Mesothelial cell of epicardium (in vitro differentiated cells): ENCODE measurements at places on chromosomes 2 and 18. TPM values are rescaled to one million over a fixed set of nuclear protein-coding genes. Genes with fewer than 3 reads are reported as not detected.

The M1AP gene
- 7.4 to 7.9 TPM (median 7.7 TPM) in 3 replicates for total RNA-seq

The ALLC gene
- not detected in 3 replicates for total RNA-seq

The ADAM23 gene
- total RNA-seq: 6.9 to 8.6 TPM (median 8.5 TPM) in 3 replicates

The ADD2 gene
- 1.3 to 2.0 TPM (median 1.3 TPM) in 3 replicates for total RNA-seq

The CDH2 gene
- 44.9 to 46.6 TPM (median 45.0 TPM) in 3 replicates for total RNA-seq

The VPS54 gene
- 35.4 to 35.6 TPM (median 35.4 TPM) in 3 replicates for total RNA-seq

The BOK gene
- total RNA-seq: 33.0 to 37.2 TPM (median 36.0 TPM) in 3 replicates

The MC5R gene
- total RNA-seq: not detected in 3 replicates

The ZNF396 gene
- 1.2 to 1.8 TPM (median 1.6 TPM) in 3 replicates for total RNA-seq

The LYG2 gene
- not detected in 3 replicates for total RNA-seq

The CPLX4 gene
- total RNA-seq: not detected in 3 replicates

The HK2 gene
- total RNA-seq: 16.6 to 17.7 TPM (median 16.9 TPM) in 3 replicates

The STON1 gene
- 35.0 to 36.5 TPM (median 35.8 TPM) in 3 replicates for total RNA-seq

- H3K27ac ChIP-seq: peak overlapping the region; percentile 36
- peaks cover 3% of the 10 kb centered on the region for H3K36me3 ChIP-seq
- no peak for DNase-seq
- no peaks in the 10 kb centered on the region for H3K27me3 ChIP-seq
- peaks cover 11% of the 10 kb centered on the region for H3K4me1 ChIP-seq
- no peak overlapping the region for H3K4me3 ChIP-seq
These were observed 11.2 kb downstream of the MREG start for GRCh38 chr2:216002101-216002678.

DNA sequence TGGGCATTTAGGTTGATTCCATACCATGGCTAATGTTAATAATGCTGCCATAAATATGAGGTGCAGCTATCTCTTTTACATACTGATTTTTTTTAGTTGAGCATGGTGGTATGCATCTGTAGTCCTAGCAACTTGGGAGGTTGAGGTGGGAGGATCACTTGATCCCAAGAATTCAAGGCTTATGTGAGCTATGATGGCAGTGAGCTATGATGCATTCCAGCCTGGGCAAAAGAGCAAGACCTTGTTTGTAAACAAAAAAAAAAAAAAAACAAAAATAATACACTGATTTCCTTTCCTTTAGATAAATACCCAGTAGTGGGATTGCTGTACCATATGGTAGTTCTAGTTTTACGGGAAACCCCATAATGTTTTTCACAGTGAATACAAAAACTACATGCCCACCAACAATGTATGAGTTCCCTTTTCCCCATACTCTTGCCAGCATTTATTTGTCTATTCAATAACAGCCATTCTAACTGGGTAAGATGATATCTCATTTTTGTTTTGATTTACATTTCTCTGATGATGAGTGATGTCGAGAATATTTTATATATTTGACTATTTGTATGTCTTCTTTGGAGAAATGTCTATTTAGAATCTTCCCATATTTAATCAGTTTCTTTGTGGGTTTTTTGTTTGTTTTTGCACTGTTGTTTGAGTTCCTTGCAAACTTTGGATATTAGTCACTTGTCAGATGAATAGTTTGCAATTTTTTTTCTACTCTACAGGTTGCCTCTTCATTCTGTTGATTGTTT lies 281.0 kb upstream of the KYNU start:
- no peak for DNase-seq
- H3K4me3 ChIP-seq: no peak overlapping the region
- H3K36me3 ChIP-seq: no peaks in the 10 kb centered on the region
- no peaks in the 10 kb centered on the region for H3K27me3 ChIP-seq
- no peaks in the 10 kb centered on the region for H3K4me1 ChIP-seq

DNA sequence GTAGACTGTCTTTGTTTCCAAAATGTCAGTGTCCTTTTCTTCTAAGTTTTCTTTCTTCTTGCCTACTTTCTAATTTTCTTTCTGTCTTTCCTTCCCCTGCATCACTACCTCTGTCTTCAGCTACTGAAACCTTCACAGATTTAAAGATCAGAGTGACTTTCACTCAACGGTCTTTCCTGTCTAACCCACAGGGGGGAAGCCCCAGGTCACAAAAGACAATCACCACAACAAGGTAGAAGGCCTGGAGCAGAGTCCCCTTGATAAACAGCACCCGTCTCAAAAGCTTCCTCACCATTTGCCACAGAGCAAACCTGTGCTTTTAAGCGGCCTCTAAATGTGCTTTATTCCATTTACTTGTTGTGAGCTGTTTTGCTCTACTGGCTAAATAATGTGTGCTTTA lies 665.4 kb downstream of the BCL11A start:
- no peak overlapping the region for H3K27ac ChIP-seq
- H3K27me3 ChIP-seq: no peaks in the 10 kb centered on the region
- H3K4me3 ChIP-seq: no peak overlapping the region
- peaks cover 21% of the 10 kb centered on the region for H3K4me1 ChIP-seq
- DNase-seq: no peak

DNA sequence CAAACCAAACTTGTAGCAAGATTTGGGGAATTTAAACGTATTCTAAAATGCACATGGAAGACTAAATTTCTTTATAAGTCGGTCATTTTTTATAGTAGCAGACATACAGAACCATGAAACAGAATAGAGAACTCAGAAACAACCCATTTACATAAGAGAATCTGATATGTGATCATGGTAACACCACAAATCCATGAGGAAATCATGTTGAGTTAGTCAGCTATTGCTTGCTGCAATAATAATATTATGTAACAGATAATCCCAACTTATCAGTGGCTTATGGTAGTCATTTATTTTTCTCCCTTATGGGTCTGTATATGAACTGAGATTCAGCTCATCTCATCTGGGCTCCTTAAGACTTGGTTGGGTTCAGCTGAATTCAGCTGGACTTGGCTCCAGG lies 103.4 kb upstream of the SERTAD2 start:
- H3K36me3 ChIP-seq: no peaks in the 10 kb centered on the region
- no peak for DNase-seq
- no peaks in the 10 kb centered on the region for H3K27me3 ChIP-seq
- H3K27ac ChIP-seq: no peak overlapping the region
- H3K4me1 ChIP-seq: peaks cover 12% of the 10 kb centered on the region
- no peak overlapping the region for H3K4me3 ChIP-seq

DNA sequence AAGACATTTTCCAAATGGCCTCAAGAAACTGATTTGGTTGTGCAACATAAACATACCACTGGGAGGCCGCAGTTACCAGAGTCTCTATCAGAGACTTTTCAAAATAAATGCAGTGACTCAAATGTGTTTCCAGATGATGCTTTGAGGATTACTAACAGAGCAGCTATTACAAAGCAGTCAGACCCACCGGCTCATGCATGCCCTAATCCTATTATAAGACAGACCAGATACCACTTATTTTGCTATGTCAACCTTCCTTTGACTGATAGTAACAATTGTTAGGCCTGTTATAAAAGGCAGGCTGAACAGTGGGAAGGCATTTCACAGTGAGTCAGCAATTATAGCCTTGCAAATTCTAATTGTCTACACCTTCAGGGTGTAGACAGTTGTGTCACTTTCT lies 217.7 kb downstream of the LRRTM1 start:
- peaks cover 23% of the 10 kb centered on the region for H3K4me1 ChIP-seq
- no peak overlapping the region for H3K27ac ChIP-seq
- no peak overlapping the region for H3K4me3 ChIP-seq
- peaks cover under 1% of the 10 kb centered on the region for H3K27me3 ChIP-seq

- DNase-seq: no peak
- peaks cover 22% of the 10 kb centered on the region for H3K27me3 ChIP-seq
- peaks cover 10% of the 10 kb centered on the region for H3K4me1 ChIP-seq
- H3K4me3 ChIP-seq: no peak overlapping the region
- H3K27ac ChIP-seq: peak overlapping the region; percentile 45
These were observed 173.3 kb downstream of the ALPK2 start for GRCh38 chr18:58455314-58456188.

DNA sequence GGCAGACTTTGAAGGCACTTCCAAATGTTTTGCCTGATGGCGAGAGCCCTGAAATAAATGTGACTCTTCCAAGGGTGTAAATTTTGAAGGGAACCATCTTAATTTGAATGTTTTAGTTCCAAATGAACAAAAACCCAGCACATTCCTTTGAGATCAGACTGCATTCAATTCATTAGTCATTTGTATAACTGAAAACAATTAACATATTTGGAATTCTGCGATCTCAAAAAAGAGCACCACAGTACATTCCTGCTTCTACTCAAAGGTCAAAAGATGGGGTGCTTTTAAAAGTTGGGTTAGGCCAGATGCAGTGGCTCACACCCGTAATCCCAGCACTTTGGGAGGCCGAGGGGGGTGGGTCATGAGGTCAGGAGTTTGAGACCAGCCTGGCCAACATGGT lies 38.2 kb upstream of the CHRNA1 start:
- peaks cover 37% of the 10 kb centered on the region for H3K36me3 ChIP-seq
- H3K27me3 ChIP-seq: no peaks in the 10 kb centered on the region

GRCh38 chr2:232480201-232481190 lies 7.1 kb downstream of the ECEL1 start:
- H3K27ac ChIP-seq: no peak overlapping the region
- H3K36me3 ChIP-seq: no peaks in the 10 kb centered on the region
- peaks cover 4% of the 10 kb centered on the region for H3K4me1 ChIP-seq
- H3K27me3 ChIP-seq: peaks cover 77% of the 10 kb centered on the region
- no peak for DNase-seq

DNA sequence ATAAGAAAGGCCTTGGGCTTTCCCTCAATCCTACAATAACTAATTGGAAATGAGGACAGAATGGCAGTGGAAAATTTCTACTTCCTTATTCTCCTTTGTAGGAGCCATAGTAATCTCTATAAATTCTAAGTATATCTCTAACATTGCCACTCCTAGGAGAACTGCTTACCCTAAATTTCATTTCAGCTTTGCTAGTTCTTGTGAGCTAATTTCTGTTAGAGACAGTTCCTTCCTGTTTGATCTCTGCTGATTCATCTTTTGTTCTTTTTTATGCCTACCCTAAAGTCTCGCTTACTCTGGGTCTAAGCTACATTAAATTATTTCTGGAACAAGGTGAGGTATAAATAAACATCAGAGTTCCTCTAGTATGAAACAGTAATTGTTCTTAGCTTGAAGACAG lies 25.7 kb downstream of the ABHD3 start:
- H3K4me3 ChIP-seq: no peak overlapping the region
- H3K27ac ChIP-seq: no peak overlapping the region
- no peak for DNase-seq
- H3K27me3 ChIP-seq: no peaks in the 10 kb centered on the region
- peaks cover 3% of the 10 kb centered on the region for H3K4me1 ChIP-seq

DNA sequence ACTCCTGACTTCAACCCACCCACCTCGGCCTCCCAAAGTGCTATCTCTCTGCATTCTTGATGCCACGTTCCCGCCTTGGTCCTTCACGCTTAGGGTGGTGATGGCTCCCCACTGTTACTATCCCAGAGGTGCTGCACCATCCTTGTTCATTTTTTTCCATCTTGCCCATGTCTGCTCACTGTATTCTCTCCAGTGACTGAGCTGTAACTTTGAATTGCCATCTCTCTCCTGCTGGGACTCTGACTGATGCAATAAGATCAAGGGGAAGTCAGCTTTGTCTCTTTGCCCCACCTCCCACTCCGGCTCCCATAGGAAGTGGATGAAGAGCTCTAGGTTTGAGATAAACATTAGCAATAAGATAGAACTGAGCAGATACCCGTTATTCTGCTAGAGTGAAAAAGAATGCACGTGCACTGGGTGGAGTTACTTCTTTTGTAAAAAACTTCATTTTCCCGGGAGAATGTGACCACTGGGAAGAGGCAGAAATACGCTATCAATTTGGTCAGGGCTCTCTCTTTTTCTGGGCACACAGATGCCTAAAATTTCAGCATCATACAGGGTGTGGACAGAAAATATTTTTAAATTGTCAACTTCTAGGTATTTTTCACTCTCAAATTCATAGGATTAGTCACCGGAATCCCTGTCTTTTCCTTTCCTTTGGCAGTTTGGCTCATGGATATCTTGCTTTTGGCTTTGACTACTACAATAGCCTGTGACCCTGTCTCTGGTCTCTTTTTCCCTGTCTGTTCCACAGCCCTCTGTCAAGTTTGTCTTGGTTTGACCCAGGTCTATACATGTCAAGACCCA lies 105.4 kb downstream of the POLR1A start:
- H3K27me3 ChIP-seq: no peaks in the 10 kb centered on the region
- H3K4me3 ChIP-seq: no peak overlapping the region
- peaks cover 58% of the 10 kb centered on the region for H3K4me1 ChIP-seq

- peaks cover 3% of the 10 kb centered on the region for H3K36me3 ChIP-seq
- no peak overlapping the region for H3K4me3 ChIP-seq
- H3K4me1 ChIP-seq: peaks cover 20% of the 10 kb centered on the region
- H3K27ac ChIP-seq: no peak overlapping the region
- no peak for DNase-seq
These were observed 8.6 kb downstream of the EPAS1 start for GRCh38 chr2:46305767-46306166.

DNA sequence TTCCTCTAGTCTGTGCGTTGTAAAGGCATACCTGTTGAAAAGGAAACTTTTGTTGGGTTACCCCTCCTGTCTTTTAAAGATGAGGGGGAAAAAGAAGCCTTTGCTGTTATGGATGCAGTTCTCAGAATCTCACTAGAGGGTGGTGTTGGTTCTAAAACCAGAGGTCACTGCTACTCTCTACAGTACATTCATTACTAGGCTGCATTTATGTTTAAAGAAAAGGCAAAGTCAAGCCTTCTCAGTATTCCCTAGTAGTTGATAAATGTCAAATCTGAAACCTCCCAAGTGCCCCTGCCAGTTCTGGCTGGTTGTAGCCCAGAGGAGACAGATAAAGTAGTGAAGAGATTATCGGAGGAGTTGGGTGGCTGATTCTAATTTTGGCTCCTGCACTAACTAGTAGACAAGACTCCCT lies 1.4 kb upstream of the PLCL1 start:
- peaks cover 65% of the 10 kb centered on the region for H3K27me3 ChIP-seq
- H3K36me3 ChIP-seq: no peaks in the 10 kb centered on the region
- H3K4me1 ChIP-seq: peaks cover 14% of the 10 kb centered on the region
- no peak for DNase-seq

DNA sequence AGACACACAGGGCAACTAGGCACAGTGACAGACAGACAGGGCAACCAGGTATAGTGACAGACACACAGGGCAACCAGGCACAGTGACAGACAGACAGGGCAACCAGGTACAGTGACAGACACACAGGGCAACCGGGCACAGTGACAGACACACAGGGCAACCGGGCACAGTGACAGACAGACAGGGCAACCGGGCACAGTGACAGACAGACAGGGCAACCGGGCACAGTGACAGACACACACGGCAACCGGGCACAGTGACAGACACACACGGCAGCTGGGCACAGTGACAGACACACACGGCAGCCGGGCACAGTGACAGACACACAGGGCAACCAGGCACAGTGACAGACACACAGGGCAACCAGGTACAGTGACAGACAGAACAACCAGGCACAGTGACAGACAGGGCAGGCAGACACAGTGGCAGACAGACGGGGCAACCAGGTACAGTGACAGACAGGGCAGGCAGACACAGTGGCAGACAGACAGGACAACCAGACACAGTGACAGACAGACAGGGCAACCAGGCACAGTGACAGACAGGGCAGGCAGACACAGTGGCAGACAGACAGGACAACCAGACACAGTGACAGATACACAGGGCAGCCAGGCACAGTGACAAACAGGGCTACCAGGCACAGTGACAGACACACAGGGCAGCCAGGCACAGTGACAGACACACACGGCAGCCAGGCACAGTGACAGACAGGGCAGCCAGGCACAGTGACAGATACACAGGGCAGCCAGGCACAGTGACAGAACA lies 64.7 kb upstream of the RAB6C start:
- no peak for DNase-seq
- H3K36me3 ChIP-seq: peaks cover 9% of the 10 kb centered on the region
- H3K4me1 ChIP-seq: no peaks in the 10 kb centered on the region
- no peak overlapping the region for H3K4me3 ChIP-seq
- H3K27me3 ChIP-seq: peaks cover 10% of the 10 kb centered on the region

GRCh38 chr2:15400240-15400826 lies 160.8 kb downstream of the NBAS start:
- H3K36me3 ChIP-seq: peaks cover 23% of the 10 kb centered on the region
- no peak overlapping the region for H3K27ac ChIP-seq
- DNase-seq: no peak
- H3K4me3 ChIP-seq: no peak overlapping the region
- no peaks in the 10 kb centered on the region for H3K4me1 ChIP-seq
